GM04503 (cell line): ENCODE measurements at places on chromosomes 1 and 21.
A peak's percentile ranks its signal among the peaks of the same experiment; 100 is the strongest.

GRCh38 chr1:32351399-32352238, 10.7 kb downstream of the FAM229A start:
- peak; percentile 29 for DNase-seq

GRCh38 chr1:225462429-225462713, 34.5 kb upstream of the LBR start:
- no peak for DNase-seq

- DNase-seq: peak; percentile 54
Measured at GRCh38 chr1:33876970-33877650, 13.2 kb downstream of the HMGB4 start.

DNA sequence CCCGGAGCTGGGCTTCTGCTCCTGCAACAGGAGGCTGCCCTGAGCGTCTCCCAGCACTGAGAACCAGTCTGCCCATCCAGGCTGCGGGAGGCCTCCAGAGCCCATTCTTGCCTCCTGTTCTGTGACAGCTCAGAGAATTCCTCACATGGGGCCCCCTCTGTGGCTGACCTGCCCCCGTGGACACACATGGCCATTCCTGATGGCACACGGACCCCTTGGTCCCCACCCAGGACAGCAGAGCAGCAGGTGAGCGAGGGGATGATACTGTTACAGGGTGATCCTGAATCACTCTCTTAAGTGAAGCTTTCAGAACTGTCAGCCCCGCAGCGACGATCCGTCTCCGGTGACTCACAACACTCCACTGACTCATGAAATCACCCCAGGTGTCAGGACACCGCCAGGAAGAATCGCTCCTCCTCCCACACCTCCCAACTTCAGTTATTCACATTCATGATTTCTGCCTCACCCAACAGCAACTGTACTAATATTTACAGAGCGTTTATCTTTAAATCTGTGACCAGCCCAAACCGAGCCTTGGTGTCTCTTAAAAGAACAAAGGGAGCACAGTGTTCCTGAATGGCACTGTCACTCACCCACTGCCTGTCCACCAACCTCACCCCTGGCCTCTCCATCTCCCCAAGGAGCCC, 22.5 kb downstream of the CHD5 start:
- DNase-seq: no peak

GRCh38 chr1:20183035-20183434, 2.9 kb upstream of the UBXN10 start:
- DNase-seq: no peak

DNA sequence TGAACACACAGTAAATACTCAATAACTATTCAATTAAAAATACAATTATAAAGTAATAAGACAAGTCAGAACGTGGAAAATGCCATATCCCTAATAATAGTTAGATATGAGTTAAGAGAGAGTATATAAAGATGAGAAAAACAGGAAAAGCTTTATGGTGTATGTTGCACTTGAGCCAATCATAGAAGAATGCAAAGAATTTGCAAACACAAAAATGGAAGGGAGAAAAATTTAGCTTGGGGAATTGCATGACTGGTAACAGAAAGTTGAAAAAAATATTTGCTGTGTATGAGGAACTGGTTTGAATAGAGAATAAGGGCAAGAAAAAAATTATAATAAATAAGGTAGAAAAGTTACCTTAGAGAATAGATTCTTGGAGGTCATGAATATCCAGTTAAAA, 739.6 kb upstream of the CXADR start:
- peak; percentile 23 for DNase-seq

- no peak for DNase-seq
Measured at GRCh38 chr1:166383137-166383536, 216.3 kb upstream of the FAM78B start.

DNA sequence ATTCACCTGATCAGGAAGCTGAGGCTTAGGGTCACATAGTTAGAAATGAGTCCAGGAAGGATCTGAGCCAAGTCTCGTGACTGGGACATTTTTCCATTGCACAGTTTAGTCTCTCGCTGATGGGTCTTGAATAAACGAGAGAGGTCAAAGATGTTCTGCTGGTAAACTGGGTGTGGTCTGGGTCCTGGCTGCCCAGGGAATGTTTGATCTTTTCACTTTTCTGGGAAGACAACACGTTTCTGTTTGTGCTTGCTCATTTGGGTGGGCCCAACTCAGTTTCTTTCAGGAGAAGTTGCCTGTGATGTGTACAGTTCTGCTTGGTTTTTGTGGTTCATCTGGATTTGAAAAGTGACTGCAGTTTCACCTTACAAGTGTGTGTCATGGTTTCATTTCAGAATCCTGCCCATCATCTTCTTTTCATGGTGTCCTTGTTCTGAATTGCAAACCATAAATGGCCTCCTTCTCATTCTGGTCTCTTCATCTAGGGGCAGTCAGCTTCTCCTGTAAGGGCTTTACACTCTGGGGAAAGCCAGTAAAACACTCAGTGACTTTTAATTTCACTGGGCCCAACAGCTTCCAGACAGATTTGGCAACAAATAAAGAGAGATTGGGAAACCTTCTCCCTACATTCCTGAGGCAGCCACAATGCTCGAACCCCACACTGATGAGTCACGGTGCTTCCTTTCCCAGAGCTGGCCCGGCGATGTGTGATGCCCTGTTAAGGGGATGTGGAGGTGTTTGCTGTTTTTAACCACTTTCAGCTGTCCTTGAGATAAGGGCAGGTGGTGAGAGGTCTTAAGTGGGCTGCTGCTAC, 7.2 kb upstream of the TACSTD2 start:
- peak; percentile 92 for DNase-seq

GRCh38 chr1:62407398-62408009, 29.3 kb upstream of the USP1 start:
- DNase-seq: no peak

GRCh38 chr1:117501281-117501680, 104.6 kb upstream of the TENT5C start:
- DNase-seq: no peak

GRCh38 chr1:54228638-54229079, 28.7 kb downstream of the MRPL37 start:
- no peak for DNase-seq

DNA sequence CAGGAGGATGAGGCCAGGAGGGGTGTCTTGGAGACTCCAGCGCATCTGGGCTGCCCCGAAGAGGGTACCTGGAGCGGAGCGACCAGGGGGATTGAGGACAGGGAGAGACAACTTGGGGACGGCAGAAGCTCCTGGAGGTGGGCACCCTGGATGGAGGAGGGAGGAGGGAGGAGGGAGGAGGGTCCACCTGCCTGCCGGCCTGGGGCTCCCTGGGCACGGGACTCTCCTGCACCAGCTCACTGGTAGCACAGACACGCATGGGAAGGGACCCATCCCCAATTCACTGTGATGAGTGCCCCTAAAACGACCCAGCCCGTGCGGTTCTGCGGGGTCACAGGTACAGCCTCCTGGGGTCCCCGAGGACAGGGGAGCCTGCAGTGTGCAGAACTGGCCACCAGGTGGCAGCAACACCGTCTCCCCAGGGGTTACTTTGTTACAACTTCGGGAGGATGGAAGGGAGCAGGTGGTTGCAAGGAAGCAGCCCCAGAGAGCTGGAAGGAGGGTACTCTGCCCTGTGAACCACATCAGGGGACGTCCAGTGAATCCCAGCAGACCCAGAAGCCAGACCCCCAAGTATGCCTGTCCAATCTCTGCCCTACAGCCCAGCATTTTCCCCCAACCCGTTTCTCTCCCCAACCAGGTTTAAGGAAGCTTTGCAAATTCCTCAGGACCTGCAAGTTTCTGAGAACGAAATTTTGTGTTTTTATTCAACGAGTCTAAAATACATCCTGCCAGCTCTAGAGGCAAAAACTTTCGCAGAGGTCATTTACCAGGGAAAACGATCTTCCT, 482.4 kb downstream of the NPHP4 start:
- no peak for DNase-seq

GRCh38 chr1:181812208-181812607, 249.3 kb downstream of the ZNF648 start:
- no peak for DNase-seq

DNA sequence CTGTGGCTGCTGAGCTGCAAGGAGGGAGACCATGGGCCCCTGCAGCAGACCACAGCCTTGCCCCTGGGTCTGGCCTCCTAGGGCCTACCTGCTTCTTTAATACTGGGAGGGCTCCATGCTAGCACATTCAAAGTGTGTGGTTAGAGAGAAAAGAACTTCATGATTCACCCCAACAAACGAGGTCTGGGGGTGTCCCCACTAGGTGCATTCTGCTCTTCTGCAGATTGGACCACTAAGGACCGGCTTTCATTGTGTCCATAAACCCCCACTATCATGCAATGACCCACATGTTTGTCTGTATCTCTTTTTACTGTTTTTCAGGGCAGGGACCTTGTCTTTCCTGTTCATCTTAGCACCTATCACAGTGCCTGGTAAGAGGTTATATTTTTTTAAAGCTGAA, 185.4 kb downstream of the OMA1 start:
- no peak for DNase-seq

DNA sequence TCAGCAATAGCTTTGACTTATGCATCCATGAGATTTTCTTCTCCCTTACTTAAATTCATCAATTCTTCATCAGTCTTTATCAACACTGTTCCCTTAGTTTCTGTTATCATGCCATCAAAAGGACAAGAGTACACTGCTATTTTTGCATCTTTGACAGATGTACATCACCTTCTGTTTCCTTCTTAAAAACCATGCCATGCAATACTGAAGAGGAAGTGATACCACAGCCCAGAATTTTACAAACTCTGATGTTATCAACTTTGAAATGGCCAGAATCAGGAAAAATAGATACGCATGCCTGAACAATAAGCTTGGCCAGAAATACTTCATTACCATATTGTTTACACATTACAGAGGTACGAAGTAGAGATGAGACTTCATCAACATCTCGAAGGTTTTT, 21.1 kb downstream of the FMO5 start:
- DNase-seq: no peak

DNA sequence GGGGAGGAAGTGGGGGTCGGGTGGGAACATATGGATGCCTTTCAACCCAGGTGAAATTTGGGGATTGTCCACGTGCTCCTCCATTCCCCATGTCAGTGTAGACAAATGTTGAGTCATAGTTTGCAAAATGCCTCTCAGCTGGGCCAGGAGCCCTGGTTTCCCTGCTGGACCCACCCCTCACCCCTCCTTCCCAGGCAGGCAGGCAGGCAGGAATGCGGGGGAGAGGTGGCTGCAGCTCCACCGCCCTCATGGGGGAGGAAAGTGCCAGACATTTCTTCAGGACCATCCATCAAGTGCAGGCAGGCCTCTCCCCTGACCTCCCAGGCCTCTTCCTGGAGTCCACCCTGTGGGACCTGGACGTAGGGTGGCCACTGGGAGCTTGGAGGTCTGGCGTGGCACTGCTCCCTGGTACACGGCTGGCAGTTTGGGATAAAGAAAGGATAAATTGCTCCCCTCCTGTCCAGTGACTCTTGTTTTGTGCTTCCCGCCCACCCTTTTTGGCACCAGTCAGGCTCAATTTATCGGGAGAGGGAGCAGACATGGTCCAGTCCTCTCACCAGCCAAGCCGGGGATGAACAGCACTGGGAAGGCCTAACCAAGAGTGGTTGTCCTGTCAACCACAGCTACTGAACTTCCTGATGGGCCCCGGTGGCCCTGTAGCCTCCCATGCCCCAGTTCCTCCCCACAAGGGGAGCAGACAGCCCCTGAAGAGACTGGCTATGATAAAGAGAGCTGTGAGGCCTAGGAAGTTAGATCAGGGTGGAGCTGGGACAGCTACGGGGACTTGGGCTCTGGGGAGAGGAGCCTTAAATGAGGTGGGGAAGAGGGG, 18.9 kb downstream of the NPR1 start:
- DNase-seq: no peak

DNA sequence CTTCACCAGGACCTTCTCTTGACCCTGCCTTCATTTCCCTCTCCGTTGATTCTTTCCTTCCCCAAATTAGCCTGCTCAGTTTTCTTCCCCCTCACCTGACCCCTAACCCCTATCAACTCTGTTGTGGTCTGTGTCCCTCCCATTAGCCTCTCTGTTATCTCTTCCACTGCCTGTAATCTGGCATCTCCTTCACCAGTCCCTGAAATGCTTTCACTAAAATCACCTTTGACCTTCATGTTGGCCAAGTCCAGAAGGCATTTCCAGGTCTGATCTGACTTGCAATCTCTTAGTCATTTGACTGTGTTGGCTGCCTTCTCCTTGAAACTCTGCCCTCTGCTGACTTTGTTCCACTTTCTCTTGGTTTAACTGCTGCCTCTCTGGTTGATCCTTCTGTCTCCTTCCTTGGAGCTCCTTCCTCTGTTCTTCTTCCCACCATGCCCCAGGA, 28.2 kb downstream of the ATP8B2 start:
- DNase-seq: peak; percentile 42

- DNase-seq: peak; percentile 2
Measured at GRCh38 chr1:153842006-153842471, 66.8 kb downstream of the SLC27A3 start.

DNA sequence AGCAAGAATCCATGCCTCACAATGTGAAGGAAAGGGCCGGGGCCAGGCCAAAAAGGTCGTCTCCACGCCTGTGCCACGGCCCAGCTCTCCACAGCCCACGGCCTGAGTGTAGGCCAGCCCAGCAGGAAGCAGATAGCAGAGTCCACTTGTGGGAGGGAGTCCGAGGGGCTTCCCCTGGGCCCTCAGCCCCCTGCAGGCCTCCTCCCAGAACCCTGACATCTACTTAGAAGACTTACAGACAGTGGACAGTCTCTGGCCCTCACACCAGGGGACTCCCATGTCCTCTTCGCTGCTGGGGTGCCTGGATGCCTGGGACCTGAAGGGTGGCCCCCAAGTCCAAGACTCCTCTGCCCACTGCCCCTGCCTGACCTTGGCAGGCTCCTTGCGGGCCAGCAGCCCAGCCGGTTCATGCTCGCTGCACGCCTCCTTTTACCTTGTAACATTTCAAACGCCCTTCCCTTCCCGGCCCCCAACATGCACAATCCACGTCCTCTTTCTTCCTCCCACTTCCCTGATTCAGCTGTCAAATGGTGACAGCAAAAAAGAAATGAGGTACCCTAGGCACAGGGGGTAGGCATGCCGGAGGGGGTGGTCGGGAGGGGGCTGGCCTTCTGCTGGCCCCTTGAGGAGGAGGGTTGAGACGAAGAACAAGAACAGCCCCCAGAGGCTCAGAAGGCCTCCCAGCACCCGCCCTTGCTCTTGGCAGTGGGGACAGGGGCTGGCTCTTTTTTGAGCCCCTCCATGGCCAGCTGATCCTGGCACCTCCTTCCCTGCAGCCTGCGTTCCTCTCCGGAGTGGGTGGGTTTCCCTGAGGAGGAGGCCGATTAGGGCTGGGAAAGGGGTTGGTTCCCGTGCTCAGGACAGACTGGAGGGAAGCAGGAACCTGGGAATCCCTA, 997 bp upstream of the PTPN7 start:
- DNase-seq: no peak

DNA sequence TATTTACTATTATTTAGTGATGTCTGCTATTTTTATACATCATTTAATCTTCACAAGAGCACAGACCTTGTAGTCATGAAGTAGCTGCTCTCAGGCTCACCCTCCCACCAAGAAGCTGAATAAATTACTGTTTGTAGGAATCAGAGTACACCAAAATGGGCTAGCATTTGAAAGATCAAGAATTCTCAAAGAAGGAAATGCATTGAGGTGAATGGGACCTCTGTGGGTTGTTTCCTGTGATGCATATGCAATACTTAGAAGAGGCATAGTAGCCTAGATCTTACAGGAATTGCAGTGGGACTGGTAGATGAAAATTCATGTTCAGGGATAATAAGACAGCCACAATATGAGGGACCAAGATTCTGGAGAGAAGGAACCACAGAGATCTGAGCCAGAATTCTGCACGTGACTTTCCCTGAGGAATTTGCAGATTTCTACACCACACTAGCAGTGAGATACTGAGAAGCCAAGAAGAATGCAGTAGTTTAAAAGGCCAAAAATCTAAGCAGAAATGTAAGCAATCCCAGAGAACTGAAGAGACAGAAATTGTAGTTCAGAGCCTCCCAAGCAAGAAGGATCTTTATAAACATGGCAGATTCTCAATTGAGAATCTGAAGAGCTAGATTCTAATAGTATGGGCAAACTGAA, 307.0 kb downstream of the ST6GALNAC3 start:
- peak; percentile 10 for DNase-seq
